ENCODE measurements at places on chromosomes 16 and 17.
A peak's percentile ranks its signal among the peaks of the same experiment; 100 is the strongest.

- DNase-seq, result no peak
Measured at GRCh38 chr17:70013911-70014310, 61.1 kb upstream of the KCNJ16 start.

DNA sequence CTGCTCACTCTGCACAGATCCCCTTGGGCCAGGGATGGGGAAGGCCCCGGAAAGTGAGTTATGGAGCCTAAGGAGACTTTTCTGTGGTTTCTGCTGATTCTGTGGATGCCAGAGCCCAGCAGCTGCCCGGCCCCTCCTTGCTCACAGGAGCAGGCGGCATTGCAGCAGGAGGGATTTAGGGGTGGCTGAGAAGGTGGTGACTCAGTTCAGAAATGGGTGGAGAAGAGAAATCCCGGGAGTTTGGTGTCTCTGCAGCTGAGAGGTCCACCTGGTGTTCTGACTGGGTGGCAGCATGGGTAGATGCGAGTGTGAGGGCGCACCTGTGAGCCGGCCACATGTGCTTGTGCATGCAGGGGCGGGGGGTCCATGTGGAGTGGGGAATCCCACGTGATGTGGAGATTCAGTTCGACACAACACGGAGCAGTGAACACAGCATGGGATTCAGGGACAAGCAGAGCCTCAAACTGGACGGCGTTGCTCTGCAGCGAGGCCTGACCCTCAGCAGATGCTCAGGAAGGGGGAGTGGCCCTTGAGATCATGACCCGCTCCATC is 16.0 kb upstream of the SPPL2C start:
- DNase-seq, result no peak

- DNase-seq, result no peak
Measured at GRCh38 chr17:48484850-48485249, 46.0 kb downstream of the HOXB1 start.

GRCh38 chr17:3030096-3030495 is 33.3 kb downstream of the OR1D5 start:
- DNase-seq, result no peak

GRCh38 chr17:44408786-44409185 is 19.3 kb upstream of the ITGA2B start:
- DNase-seq, result no peak

DNA sequence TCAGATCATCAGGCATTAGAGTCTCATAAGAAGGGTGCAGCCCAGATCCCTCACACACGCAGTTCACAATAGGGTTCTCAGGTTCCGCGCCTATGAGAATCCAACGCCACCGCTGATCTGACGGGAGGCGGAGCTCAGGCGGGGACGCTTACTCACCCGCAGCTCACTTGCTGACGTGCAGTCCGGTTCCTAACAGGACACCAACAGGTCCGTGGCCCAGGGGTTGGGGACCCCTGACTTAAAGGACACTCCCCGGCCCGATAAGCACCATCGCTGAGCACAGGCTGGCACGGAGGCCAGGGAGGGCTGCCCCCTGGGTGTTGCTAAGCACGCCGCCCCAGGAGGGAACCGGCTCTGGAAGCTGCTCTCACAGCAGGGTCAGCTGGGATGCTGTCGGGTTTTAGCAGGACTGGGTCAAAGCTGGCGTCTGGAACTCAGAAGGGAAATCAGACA is 30.1 kb upstream of the BAHCC1 start:
- no peak for DNase-seq

GRCh38 chr17:81328978-81329926 is 34.1 kb upstream of the SLC38A10 start:
- no peak for DNase-seq

- DNase-seq, result peak; percentile 79
Measured at GRCh38 chr16:27225536-27226360, 22.4 kb downstream of the KDM8 start.

DNA sequence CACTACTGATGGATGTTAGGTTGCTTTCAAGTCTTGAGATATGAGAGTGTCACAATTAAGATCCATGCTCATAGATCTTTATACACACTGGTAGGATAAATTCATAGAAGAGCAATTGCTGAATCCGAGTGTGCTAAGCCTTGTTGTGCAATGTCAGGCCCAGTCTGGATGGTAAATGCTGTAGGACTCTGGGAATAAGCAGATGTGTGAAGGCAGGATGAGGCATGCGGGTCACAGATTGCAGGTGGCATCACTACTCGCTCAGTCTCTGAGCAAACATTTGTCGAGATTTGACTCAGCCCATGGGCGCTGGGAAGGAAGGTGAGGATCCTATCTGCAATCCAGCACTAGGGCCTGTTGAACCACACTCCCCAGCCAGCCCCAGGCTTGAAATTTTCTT is 40.7 kb downstream of the TMEM186 start:
- no peak for DNase-seq

GRCh38 chr17:12256380-12256995 is 235.8 kb downstream of the MAP2K4 start:
- DNase-seq, result peak; percentile 61

DNA sequence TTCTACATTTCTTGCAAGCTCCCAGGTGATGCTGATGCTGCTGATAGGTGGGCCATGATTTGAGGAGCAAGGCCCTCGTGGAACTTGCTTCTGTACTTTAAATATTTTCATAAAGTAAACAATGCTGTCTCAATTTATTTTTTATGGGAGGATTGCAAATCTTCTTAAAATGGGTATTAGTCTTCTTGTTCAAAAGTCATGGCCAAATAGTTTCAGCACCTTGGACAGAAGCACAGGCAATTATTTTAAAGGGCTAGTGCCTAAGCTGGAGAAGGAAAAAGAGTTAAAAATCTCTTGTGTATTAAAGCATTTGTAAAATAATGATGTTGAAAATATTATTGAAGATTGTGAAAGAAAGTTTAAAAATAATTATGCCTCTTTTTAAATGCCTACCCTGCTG is 50.5 kb downstream of the GPR139 start:
- DNase-seq, result no peak

GRCh38 chr16:67242138-67242730 is 5.0 kb downstream of the FHOD1 start:
- DNase-seq, result no peak

DNA sequence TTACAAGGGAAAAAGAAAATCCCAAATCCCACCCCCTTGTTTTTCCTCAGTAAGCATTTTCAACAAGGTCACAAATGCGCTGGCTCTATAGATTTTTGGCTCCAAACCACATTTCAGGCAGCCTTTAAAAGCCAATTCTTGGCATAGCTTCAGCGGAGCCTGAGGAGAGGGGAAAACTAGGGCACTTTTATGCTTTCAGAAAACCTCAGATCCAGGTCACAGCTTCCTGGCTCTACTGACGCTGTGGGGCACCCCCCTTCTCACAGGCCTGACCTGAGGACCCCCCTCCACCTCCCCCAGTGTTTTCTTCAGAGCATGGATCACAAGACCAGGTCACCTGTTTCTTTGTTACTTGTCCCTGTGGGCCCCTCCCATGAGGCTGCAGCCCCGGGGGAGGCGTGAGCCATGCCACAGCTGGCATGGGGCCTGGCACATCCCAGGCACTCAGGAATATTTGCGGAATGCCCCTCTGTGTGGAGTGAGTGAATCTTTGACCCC is 30.1 kb upstream of the MTSS2 start:
- no peak for DNase-seq

- DNase-seq, result no peak
Measured at GRCh38 chr16:58842156-58842555, 108.0 kb upstream of the GOT2 start.

- no peak for DNase-seq
Measured at GRCh38 chr17:21454441-21454840, 78.3 kb downstream of the KCNJ12 start.

GRCh38 chr16:73093146-73094144 is 45.5 kb upstream of the ZFHX3 start:
- no peak for DNase-seq

- DNase-seq, result no peak
Measured at GRCh38 chr16:1674306-1674705, 3.8 kb upstream of the JPT2 start.

DNA sequence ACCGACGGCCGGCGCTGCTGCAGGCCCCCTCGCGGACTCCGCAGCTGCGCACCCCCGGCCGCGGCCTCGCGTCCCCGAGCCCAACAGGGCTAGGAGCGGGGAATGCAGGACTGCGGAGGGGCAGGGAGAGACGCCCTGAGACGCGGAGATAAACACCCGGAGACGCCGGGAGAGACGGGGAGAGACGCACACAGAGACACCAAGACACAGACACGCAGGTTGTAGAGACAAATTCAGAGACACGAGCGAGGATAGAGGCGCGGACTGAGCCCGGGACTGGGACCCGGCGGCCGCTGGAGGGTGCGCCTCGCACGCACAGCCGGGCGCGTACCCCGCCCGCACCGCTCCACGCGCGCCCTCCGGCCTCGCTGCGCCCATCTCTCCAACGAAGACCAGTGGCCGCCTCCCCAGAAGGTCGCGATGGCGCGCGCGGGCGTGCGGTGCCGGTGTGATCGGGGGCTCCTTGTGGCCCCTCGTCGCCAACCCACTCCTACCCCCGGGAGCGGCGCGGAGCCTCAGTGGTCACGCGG is 902 bp downstream of the STAC2 start:
- no peak for DNase-seq

- no peak for DNase-seq
Measured at GRCh38 chr16:16063683-16064082, 114.3 kb downstream of the ABCC1 start.

- no peak for DNase-seq
Measured at GRCh38 chr16:2979669-2980226, 498 bp downstream of the PKMYT1 start.

DNA sequence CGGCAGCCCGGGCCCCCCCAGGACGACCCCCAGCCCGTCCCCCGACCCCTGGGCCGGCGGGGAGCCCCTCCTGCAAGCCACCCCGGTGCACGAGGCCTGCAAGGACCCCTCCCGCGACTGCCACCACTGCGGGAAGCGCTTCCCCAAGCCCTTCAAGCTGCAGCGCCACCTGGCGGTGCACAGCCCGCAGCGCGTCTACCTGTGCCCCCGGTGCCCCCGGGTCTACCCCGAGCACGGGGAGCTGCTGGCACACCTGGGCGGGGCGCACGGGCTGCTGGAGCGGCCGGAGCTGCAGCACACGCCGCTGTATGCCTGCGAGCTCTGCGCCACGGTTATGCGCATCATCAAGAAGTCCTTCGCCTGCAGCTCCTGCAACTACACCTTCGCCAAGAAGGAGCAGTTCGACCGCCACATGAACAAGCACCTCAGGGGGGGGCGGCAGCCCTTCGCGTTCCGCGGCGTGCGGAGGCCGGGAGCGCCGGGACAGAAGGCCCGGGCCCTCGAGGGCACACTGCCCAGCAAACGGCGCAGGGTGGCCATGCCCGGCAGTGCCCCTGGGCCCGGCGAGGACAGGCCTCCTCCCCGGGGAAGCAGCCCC is 15.6 kb upstream of the ZFPM1 start:
- DNase-seq, result peak; percentile 32

DNA sequence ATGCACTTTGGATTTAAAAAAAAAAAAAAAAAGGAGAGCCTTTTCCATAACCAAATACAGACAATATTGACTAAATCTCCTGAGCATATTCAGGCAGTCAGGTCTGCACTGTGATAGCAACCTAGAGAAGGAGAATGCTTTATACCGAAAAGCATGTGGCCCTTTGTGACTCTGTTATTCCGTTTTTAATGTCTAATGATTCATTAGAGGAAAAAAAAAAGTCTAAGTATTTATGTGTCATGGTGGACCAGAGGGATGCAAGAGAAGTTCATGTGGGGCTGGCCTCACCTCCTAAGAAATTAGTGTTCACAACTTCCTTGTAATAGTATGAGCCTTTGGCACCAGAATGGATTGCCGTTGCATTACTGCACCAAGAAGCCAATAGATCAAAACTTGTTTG is 11.3 kb upstream of the VWA3A start:
- DNase-seq, result no peak

- no peak for DNase-seq
Measured at GRCh38 chr17:15334266-15334665, 7.1 kb downstream of the TEKT3 start.

DNA sequence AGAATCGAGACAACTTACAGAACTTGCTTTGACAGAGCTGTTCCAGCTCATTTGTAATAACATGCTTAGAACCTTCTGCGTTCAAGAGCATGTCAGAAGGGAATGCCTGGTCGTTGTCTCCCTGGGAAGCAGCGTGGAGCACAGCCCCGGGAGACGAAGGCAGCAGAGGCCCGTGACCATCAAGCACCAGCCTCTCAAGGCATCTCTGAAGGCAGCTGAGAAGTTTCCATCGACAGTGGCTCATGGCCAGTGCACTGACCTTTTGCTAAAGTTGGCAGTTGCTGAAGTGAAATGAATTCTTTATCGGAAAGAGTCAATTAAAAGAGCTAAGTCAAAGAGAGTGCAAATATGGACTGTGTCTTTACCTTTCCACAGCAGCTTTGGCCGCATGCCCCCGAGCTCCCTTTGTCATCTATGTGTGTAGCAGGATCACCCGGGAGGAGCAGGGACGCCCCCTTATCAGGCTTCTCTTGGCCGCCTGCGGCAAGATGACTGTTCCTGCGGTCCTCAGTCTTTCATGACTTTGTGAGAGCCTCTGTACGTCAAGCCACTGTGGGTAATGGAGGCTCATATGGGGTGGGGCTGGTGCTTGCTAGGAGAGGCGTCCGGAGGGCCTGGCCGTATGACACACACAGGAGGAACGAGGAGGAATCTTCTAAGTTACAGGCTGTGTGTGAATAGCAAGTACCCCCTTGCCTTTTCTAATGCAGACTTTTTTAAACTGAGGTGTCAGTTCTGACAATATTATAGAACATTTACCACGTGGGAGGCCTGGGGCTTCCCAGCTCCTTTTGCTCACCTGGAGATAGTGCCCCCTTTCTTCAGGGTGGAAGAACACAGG is 54.2 kb downstream of the LDHD start:
- no peak for DNase-seq

DNA sequence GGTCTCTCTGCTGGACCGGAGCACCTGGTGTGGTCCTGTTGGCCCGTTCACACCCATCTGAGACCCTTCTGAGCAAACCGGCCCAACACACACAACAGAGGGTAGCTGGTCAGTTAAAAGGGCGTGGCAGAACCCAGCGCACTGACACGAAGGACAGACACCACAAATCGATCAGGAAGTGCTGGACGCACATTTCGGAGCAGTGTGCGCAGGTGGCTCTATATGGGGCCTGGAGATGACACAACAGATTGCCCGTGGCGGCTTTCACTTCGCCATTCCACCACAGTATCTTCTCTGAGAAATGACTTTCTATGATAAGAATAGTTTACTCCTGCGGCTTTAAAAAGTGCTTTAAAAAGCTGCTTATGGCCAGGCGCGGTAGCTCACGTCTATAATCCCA is 12.5 kb downstream of the CCDC57 start:
- DNase-seq, result no peak

- DNase-seq, result no peak
Measured at GRCh38 chr17:13919818-13920217, 149.5 kb upstream of the COX10 start.

GRCh38 chr17:47975189-47975822 is 4.4 kb downstream of the CDK5RAP3 start:
- DNase-seq, result no peak
